ENCODE measurements at places on chromosomes 1 and 21.

DNA sequence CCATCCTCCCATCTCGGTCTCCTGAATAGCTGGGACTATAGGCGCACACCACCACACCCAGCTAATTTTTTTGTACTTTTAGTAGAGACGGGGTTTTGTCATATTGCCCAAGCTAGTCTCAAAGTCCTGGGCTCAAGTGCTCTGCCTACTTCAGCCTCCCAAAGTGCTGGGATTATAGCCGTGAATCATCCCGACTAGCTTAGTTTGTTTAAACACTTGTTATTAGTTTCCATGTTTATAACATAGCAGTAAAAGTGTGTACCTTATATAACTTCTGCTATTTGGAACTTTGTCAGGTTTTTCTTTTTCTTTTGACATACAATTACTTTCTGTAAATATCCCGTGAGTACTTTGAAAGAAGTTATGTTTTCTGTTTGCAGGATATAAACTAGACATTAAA, 60.6 kb upstream of the C1orf21 start:
- no peak for DNase-seq

GRCh38 chr1:70075761-70076160, 129.6 kb downstream of the LRRC40 start:
- DNase-seq: no peak

GRCh38 chr1:14728516-14728915, 130.0 kb downstream of the KAZN start:
- DNase-seq: no peak

DNA sequence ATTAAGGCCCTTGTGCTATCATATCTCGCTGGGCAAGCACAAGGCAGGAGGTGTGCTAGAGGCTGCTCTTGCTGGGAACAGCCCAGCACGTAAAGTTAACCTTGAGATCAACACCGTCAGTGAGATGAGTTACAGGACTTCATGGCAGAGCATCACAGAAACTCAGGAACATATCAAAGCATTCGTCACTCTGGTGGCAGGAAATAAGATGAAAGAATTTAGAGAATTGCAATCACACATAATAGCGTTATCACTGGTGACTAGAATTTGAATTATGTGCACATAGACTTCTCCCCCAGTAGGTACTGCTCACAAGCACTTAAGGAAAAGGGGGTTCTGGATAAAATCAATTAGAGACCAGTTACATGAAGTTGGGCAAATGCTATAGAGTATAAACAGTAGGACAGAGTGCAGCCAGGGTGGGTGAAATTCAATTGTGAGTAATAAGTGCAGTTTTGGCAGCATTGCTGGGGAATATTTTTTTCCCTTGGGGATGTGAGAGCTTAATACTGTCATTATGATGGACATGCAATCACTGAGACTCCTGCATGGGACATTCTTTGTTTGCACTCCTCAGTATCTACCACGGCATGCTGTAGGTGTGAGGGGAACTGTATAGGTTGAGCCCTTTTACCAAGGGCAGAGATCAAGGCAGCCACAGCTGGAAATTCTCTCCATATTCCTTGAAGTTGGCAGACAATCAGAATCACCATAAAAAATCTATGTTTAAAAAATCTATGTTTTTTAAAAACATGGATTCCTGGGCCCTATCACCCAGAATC, 44.2 kb upstream of the ARHGAP29 start:
- no peak for DNase-seq

- DNase-seq: no peak
Measured at GRCh38 chr21:45328198-45329091, 40.8 kb upstream of the POFUT2 start.

GRCh38 chr1:245768596-245768995, 613.8 kb downstream of the KIF26B start:
- DNase-seq: no peak

DNA sequence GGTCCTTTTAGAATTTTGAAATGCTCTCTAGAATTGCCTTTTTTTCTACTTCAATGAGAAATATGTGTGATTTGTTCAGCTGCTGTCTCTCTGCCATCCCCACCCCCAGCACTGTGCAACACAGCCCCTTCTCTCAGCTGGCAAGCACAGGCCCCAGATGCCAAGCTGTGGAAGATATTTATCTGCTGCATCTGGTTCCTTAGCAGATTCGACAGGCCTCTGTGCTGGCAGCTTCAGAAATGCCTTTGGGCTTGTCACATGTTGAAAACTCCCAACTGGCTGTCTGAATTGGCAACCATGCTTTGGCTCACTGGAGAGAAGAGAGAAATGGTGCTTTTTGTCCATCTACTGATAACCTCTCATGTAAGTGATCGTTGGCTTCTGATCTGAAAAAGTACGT, 206.7 kb upstream of the C1orf87 start:
- DNase-seq: peak; percentile 2

DNA sequence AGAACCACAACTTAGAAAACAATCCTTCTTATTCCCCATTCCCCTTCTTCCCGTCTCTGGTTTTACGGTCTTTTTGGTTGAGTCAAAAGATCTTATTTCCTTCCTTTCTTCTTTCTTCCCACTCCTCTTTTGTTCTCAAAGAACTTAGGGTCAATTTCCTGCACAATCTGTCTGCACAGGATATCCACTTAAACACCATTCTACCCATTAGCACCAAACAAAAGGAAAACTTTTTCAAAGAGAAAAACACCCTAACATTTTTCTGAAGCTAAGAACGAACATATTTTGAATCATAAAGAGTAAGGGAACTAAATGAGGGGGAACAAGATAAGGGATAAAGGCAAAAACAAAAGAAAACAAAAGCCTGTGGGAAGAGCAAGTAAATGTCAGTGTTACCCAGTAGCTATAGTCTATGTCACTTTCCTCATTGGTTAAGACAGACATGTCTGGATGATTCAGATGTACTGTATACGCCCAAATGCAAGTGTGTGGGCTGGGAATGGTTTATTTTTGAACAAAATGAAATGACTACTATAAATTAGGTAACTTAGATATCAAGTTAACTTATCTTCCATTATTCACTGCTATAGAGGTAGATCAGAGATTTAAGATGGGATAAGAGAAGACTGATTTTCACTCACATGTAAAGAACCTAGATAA, 59.9 kb downstream of the TOR3A start:
- DNase-seq: peak; percentile 73

GRCh38 chr1:30388386-30388785, 335.0 kb downstream of the MATN1 start:
- DNase-seq: no peak

GRCh38 chr1:212520746-212521145, 87.8 kb upstream of the ATF3 start:
- no peak for DNase-seq

Measured in HFFc6 (cell line).